Fibroblast of villous mesenchyme (primary cell): ENCODE measurements at places on chromosomes 16 and 17.
A peak's percentile ranks its signal among the peaks of the same experiment; 100 is the strongest.

DNA sequence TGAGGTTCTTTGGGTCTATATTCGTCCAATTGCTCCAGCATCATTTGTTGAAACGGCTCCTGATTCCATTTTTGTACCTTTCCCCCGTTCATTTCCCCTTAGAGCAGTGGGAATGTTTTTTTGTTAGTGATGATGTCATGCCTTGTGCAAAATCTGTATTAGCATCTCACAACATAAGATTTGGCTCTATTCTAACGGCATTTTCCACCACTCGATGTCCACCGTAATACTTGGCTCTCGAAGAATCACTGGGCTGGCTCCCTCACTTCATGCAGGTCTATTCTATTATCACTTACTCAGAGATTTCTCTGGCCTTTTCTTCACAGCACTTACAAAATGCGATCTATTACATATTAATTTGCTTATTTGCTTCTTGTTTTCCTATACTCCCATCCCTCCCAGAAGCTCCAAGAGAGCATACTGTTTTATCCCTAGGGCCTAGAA, 571 bp upstream of the NME1 start:
- peak; percentile 60 for DNase-seq

DNA sequence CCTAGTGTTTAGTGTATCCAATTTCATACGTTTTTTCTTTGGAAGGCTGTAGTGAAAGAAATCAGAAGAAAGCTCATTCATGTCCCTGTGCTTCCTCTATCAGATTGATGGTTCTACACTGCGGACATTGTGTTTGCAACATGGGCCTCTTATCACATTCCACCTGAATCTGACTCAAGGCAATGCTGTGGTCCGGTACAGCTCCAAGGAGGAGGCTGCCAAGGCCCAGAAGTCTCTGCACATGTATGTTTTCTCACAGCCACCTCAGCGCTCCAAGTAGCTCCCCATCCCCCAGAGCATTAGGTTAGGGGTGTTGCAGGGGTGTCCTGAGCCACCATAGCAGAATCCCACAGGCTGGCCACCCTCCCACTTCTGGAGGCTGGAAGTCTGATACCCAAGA, 25.2 kb downstream of the TMC6 start:
- no peak for DNase-seq

DNA sequence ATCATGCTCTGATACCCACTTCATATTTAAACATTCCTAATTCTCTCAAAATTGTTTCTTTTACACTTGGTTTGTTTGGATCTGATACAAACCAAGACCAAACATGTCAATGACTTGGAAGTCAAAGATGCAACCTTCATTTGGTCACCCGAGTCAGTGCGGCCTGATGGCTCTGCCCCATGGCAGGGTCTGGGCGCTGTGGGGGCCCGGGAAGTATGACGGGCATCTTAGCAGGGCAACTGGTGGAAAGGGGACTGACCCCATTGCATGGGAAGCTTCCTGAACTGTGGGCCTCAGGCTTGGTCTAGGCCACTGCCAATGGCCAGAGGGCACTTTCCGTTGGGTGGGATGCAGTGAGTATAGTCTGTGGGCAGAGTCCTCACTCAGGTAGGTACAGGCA, 178.0 kb downstream of the KATNIP start:
- DNase-seq, result no peak

DNA sequence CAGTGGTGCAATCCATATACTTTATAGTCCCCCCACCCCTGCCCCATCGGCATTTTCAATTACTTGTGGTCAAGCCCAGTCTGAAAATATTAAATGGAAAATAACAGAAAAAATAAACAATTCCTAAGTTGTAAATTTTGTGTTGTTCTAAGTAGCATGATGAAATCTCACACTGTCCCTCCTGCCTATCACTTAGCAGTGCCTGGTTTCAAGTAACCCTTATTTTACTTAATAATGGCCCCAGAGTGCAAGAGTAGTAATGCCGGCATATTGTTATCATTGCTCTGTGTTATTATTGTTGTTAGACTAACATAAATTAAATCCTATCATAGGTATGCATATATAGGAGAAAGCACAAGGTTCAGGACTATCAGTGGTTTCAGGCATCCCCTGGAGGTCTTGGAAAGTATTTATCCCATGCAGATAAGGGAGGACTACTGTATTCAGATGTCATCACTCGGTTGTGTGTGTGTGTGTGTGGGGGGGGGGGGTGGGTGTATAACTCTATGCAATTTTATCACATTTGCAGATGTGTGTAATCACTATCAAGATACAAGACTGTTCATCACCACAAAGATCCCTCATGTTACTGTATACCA, 9.3 kb downstream of the UBE2G1 start:
- peak; percentile 18 for DNase-seq

DNA sequence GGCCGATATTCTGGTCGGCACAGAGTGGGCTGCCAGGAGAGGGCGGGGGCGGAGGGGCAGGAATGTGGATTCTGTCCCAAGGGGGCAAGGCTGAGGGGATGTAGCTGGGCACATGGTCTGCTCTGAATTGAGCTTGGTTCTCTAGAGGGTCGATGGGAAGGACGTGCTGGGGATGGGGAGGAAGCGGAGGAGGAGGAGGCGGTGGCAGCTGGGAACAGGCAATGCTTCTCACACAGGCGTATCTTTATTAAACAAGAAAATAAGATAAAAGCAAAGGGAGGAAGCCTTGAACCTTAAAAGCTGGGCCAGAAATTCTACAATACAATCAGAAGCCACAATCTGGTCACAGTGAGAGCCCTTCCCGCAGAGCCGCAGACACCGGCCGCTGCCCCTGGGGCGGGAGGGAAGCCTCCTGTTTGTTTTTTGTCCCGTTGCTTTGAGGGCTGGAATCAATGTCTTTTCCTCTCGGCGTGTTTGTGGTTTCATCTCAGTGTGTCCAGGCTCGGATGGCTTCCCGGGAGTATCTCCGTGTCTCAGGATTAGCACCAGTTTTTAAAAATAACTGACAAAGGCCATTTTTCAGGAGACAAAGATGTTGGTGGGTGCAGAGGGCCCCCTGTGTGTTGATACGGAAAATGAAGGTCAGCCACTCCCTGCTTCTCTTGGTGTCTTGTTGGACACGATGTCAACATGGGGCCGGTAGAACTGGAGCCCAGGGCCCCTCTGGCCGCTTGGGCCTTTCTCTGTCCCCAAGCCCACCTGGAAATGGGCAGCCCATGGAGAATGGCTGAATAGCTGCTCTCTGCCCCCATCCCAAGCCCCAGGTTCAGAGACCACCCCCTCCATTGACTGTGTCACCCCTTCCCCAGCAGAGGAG, 12.3 kb upstream of the SLC7A5 start:
- DNase-seq, result no peak

- no peak for DNase-seq
Measured at GRCh38 chr17:45867702-45868101, 23.0 kb downstream of the SPPL2C start.

GRCh38 chr17:80187515-80187941, 17.7 kb downstream of the CARD14 start:
- peak; percentile 56 for DNase-seq

DNA sequence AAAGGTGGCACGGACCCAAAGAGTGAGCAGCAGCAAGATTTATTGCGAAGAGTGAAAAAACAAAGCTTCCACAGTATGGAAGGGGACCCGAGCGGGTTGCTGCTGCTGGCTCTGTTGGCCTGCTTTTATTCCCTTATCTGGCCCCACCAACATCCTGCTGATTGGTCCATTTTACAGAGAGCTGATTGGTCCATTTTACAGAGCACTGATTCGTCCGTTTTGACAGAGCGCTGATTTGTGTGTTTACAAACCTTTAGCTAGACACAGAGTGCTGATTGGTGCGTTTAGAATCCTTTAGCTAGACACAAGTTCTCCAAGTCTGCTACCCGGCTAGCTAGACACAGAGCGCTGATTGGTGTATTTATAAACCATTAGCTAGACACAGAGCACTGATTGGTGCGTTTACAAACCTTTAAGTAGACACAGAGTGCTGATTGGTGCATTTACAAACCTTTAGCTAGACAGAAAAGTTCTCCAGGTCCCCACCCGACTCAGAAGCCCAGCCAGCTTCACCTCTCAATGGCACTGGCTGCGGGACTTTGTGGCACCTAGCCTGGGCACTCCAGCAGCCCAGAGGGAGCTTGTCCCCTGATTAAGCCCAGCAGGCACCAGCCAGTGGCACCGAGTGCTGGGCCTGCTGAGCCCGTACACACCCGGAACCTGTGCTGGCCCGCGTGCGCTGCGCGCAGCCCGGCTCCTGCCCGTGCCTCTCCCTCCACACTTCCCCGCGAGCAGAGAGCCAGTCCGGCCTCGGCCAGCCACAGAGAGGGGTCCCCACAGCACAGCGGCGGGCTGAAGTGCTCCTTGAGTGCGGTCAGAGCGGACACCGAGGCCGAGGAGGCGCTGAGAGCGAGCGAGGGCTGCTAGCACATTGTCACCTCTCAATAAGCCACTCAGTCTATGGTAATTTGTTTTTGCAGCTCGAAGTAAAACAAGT, 15.1 kb downstream of the IGSF6 start:
- no peak for DNase-seq

GRCh38 chr17:27513849-27514248, 57.6 kb downstream of the KSR1 start:
- DNase-seq, result no peak

DNA sequence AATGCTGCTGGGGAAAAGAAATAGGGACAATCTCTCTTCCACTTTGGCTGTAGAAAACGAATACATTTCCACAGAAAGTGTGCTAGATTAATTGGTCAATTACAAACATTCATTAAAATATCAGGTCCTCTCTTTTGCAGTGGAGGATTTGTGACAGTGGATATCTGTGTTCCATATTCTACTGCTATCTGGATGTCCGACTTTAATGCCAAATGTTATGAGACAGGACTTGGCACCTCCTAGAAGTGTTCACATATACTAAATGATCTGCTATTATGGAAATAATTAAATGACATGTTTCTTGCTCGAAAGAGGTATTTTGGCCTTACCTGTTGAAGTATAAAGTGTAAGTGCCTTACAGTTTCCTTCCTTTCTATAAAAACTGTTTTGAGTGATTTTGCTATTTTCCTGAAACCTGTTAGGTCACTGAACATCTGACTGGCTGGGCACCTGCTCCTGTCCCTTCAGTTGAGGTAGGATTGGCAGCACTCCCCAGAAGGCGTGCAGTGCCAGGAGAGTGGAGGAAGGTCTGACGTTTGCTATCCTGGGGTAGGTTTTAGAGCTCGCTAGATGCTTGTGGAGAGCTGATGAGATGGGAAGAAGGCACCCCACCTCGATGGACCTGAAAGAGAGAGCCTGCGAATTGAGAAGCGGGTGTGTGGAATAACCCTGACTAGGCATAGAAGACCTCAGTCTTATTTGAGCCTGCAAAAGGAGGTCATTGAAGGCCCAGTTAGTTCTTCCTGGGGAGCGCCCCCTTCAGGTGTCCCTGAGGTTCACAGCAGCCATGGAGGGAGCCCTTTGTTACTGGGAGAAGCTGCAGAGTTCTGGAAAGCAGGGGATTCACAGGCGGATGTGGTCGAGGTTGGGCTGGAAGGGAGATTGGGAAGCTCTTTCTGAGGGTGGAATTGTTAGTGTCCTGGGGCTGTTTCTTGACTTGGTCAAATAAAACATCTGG, 159.4 kb upstream of the ZNF267 start:
- DNase-seq, result no peak

DNA sequence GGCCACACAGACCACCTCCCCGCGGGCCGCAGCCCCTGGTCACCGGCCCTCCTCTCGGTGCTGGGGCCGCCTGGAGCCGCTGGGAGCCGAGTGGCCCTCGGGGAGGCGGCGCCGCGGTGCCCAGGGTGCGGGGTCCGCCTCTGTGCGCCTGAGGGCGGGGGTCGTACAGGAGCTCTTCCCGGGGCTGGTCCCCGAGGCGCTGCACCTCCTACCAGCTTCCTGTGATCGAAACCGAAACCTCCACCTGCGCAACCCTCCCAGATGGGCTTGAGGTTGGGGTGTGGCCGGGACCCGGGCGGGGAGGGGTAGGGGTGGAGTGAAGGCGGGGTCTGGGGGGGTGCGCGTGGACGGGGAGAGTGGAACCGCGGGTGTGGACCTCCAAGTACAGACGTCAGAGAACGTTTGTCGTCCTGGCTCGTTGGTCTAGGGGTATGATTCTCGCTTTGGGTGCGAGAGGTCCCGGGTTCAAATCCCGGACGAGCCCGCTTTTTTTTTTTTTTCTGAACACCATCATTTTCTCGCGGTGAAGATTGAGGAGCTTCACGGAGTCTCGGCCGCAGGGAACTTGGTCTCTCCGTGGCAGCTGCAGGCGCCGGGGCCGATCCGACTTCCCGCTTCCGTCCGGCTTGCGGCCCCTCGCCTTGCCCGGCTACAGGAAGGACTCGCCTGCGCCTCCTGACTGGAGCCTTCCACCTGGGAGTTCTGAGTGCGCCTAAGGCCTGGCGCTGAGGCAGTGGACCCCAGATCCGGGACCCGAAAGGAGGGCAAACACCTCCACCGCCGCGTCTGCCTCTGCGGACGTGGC, 23.9 kb downstream of the ZNF213 start:
- DNase-seq, result peak; percentile 91

DNA sequence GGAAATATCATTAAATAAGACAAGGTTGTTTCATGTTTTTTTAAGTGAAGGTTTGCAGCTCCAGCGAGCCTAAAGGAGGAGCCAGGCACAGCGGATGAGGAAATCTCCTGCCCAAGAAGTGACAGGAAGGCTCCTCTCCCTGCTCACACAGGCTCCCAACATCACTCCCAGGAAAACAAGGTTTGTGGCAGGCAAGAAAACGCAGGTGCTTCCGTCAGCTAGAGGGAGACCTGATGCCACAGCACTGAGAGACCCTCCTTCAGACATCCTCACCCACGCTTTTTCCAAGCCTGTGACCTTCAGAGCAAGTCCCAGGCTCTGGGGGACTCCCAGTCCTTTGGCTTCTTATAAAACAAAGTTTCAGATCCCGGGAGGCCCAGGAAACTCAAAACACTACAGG, 89.7 kb downstream of the ZNF423 start:
- DNase-seq, result no peak

DNA sequence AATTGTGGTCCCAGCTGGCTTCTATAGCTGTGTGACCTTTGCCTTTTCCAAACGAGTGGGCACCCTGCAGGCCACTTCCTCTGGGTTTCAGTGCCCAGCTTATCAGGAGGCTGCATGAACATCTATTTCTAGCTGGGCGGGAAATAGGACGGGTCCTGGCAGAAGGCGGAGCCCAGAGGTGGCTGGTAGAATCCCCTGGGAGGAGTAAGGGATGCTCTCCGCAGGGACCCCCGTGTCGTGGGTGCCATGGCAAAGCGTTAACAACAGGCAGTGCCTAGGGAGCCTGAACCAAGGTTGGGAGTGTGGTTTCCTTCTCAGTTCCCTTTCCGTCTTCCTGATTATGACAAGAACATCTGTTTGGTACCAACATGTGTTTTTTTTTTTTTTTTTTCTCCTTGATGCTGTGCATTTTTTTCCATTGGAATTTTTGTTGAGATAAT, 58.2 kb downstream of the PLCG2 start:
- no peak for DNase-seq
